Subcutaneous preadipocyte (primary cell): ENCODE measurements at places on chromosomes 1 and 21. TPM values are rescaled to one million over a fixed set of nuclear protein-coding genes. Genes with fewer than 3 reads are reported as not detected.

PADI2 gene
- total RNA-seq, result not detected in 2 replicates

C1orf116 gene
- under 0.01 TPM in 1 of 2 replicates, not detected in the other for total RNA-seq

HUNK gene
- total RNA-seq, result under 0.01 and 0.37 TPM in 2 replicates

GPR161 gene
- 4.0 and 7.8 TPM in 2 replicates for total RNA-seq
